ENCODE measurements at places on chromosomes 16 and 17. TPM values are rescaled to one million over a fixed set of nuclear protein-coding genes. Genes with fewer than 3 reads are reported as not detected.

TENT4B gene
- total RNA-seq: 3.8 TPM

ACAP1 gene
- total RNA-seq: not detected

AFMID gene
- total RNA-seq: 41.0 TPM

HOXB6 gene
- 0.63 TPM for total RNA-seq

All from fibroblast of the aortic adventitia (primary cell).